Stimulated activated CD4-positive, alpha-beta T cell treated with anti-CD3 and anti-CD28 coated beads, Interleukin-15, amount 100 ng/mL, for 48 hours (primary cell): ENCODE measurements at places on chromosomes 13 and 19.

DNA sequence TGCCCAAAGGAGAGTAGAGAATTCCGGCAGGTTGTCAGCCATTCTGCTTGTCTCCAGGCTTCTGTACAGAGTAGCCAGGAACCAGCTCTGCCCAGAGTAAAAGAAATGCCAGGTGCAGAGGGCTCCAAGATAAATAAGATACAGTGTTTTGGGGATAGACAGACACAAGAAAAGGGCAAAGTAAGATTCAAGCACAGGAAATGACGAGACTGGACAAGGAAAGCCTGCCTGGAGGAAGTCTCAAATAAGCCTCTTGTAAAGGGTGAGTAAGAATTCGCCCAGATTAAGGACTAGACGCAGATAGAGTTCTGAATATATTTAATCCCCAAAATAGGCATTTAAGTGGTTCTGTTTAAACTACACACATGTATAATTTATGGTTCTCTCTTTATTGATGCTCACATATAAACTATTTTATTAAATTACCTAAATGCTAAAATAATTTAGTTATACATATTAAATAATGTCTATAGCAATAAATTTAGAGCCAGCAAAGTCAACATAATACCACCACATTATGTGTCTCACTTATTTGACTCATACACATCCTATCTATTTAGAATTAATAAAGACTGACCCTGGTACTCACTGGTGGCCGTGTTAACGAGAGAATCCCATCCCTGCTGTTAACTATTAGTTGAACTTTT lies 98.4 kb upstream of the RAP2A start:
- DNase-seq = no peak

DNA sequence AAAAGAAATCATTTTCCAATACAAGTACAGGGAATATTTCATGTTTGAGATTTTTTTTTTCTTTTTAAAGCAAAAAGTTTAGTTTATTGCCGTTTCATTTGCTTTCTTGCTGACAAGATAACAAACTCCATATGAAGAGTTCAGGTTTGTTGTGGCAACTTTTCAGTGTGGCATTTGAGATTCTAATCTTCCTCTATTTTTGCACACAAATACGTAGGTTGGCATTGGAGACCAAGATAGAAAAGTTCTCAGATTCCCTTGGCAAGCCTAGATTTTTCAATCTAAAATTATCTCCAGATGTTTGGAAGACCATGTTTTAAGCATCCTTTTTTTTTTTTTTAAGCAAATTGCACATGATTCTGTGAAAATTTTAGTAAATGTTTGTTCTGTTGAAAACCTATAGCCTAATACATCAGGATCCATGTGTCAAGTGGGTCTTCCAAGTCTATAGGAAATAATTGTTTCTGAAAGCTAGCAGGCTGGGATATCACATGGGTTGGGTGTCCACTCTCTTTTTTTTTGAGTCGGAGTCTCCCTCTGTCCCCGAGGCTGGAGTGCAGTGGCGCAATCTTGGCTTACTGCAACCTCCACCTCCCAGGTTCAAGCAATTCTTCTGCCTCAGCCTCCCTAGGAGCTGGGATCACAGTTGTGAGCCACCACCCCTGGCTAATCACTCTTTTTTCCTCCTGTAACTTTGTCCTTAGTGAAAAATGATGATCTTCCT lies 2.6 kb downstream of the GARRE1 start:
- no peak for DNase-seq

DNA sequence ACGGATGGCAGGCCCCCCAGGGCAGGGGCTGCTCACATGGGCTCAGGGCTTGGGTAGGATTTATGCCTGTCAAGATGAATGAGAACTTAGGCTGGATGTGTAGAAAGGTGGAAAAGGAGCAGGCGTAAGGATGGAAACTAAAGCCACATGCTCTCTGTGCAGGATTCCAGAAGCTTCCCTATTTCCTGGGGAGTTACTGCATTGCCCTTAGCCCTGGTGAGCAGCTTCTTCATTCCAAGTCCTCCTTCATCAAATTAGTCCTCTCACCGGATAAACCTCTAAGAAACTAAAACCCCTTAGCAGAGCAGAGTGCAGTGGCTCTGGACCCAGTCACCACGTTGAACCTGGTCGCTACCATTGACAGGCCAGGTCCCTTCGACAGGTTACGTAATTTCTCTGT lies 7.4 kb downstream of the ATP12A start:
- DNase-seq = no peak

- DNase-seq = peak; percentile 86
Measured at GRCh38 chr19:40714441-40715299, 2.0 kb downstream of the COQ8B start.

DNA sequence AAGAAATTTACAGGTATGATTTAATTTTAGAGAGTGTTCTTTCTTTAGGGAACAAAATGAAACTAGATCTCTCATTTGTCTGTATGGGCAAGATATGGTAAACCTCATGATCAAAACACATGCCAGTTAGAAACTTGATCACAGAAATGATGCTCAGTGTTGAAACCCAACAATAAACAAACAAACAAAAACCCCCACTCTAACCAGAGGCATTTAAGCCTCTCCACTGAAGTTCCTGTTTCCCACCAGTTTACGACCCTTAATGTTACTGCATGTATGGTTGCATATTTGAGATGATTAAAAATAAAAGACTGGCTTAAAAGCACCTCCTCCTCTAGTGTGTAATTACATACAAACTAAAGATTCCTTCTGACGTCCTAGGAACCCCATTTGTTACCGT lies 293.3 kb upstream of the MAB21L1 start:
- DNase-seq = no peak

- no peak for DNase-seq
Measured at GRCh38 chr13:80010846-80011245, 330.1 kb downstream of the SPRY2 start.

DNA sequence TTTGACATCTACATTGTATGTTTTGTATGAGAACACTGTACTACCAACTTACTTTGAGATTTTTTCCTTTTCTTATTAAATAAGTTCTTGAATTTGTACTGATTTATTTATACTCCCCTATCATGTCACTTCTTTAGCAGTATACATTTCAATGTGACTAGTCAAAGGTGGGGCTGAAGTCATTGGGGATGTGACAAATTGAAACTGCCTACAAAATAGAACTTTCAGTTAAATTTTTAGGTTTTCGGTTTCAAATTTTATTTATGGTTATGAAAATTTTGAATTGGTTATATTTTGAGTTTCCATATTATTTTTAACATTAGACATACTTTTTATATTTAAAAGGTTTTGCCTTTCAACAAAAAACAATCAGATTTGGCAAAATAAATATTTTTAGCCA lies 221.6 kb downstream of the NBEA start:
- no peak for DNase-seq

- DNase-seq = peak; percentile 43
Measured at GRCh38 chr13:30978981-30979956, 46.8 kb downstream of the TEX26 start.

DNA sequence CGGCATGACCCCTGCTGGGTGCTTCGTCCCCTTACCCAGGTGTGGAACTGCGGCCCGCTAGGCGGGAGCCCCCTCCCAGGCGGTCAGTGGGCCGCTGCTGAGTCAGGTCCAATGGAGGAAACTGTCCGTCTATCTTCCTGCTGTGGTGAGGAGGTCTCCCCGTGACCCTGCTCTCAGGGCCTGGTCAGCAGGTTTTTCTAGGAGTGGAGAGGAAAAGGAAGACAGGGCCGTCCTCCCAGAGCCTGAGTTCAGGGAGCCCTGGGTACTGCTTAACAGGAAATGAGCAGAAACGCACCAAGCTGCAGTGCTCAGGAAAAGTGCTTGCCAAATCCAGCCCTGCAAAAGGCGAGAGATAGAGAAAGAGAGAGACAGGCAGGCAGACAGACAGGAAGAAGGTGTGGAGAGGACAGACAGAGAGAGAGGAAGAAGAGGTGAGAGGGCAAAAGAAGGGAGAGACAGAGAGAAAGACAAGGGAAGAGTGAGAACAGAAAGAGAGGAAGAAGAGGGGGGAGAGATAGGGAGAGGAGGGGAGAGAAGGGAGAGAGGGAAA lies 10.3 kb downstream of the SH3GL1 start:
- DNase-seq = no peak

GRCh38 chr19:799076-799881 lies 2.0 kb downstream of the PTBP1 start:
- DNase-seq = no peak

DNA sequence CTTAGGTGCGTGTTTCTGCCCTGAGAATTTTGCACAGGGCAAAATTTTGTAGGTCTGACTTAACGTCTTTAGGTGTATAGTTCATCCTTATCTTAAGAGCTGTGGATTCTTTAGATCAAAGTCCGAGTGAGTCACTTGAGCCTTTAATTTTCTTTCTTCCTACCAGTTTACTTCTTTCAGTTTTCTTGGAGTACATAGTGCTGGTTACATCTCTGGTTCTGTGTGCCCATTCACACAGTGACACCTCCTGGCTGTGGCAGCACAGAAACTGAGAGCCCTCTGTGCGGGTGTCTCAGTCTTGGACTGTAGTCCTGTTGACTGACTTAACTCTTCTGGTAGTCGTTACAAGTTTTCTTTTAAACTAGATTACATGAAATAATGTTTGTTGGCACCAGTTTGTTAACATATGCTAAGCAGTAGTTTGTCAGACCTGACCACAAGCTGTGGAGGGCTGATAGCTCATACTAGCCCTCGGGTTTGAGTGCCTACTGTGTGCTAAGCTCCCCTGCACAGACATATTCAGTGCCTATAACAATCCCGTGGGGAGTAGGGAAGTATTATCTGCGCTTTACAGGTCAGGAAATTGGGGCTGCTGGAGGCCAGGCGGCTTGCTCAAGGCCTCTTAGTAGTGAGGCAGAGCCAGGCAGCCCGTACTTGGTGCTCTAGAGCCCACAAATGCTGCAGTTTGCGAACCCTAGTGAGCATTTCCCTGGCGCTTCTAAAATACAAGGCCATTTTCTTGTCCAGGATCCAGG lies 1.6 kb downstream of the GATAD2A start:
- DNase-seq = peak; percentile 28

GRCh38 chr19:33622809-33623511 lies 1.2 kb downstream of the CHST8 start:
- DNase-seq = no peak

- no peak for DNase-seq
Measured at GRCh38 chr13:85819513-85819912, 20.3 kb upstream of the SLITRK6 start.

GRCh38 chr13:58048670-58049069 lies 417.1 kb downstream of the PCDH17 start:
- DNase-seq = no peak

DNA sequence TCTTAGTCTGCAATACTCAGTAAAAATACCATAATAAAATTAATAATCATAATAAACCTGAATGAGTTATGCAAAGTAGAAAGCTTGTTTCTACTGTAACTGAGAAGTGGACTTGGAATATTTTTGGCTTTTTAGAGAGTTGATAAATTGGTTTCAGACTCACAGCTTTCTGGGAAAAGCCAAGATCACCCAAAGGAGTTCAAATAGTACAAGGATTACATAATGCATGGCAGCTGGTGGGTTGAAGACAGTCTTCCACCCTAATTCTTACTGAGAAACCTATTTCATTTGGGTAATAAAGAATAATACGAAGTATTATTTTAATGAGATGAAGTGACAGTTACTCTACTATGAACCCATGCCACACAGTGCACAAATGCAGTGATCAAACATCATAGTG lies 139.4 kb upstream of the KLF12 start:
- DNase-seq = no peak

DNA sequence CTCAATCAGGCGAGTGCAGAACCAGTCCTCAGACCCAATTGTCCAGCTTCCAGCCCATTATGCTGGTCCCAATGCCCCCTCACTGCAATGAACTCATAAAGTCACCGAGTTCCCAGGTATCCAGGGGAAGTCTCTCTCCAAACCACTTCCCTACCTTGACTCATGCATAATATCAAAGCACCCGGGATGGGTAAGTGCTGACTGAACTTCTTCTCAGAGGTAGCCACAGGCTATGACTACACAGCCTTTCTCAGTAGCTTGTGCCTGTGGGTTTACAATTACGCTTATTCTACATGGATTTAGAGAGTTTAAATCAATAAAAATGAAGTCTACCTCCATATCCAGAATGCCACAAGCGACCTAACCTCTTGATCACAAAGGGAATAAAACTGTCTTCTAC lies 1.7 kb upstream of the C13orf42 start:
- DNase-seq = no peak

DNA sequence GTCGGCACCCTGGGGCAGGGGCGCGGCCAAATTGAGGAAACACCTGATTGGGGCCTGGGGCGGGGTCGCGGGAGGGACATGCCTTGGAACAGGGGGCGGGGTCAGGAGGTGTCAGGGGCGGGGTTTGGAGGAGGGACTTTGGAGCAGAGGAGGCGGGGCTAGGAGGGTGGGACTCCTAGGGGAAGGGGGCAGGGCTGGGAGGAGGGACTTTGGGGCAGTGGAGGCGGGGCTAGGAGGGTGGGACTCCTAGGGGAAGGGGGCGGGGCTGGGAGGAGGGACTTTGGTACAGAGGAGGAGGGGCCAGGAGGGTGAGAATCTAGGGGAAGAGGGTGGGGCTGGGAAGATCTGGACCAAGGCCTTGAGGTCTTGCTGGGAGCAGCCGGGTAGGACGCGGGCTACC lies 21.9 kb downstream of the GRIN2D start:
- DNase-seq = peak; percentile 85

GRCh38 chr19:41548954-41549688 lies 26.8 kb upstream of the CEACAM21 start:
- peak; percentile 55 for DNase-seq

GRCh38 chr13:41312176-41312500 lies 1.1 kb downstream of the NAA16 start:
- DNase-seq = no peak

DNA sequence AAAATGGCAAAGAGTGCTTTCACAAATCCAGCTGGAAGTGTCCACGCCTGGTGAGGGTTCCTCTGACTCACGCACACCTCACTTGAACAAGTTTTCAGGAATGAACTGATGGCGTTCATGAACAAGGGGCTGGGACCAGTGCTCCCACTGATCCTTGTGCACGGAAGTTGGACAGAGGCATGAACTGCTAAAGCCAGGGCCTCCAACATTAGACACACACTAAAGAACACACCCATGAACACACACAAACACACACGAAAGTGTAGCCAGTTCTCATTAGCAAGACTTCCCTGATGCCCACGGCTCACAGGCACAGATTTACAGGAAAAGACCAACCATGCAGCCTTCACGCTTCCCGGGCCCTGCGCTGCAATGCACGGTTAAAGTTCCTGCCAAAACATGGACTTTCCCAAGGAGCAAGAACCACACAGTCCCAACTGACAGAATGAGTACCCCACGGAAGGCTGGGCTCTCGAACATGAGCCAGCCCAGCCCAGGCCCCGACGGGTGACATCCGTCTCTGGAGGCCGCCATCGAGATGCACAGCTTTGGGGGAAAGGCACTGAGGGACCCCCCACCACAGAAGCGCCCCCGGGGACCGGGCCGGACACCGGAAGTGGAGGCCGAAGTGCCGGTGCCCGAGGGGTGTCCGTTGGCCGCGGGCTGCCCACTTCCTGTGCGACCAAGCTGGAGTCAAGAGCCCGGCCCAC lies 808 bp downstream of the DNMT1 start:
- peak; percentile 33 for DNase-seq
